ENCODE measurements at places on chromosomes 13 and 19. TPM values are rescaled to one million over a fixed set of nuclear protein-coding genes. Genes with fewer than 3 reads are reported as not detected.

The SYNE4 gene
- 0.34 TPM for polyA plus RNA-seq

The MUC16 gene
- polyA plus RNA-seq = not detected

The DAND5 gene
- polyA plus RNA-seq = 0.03 TPM

The ZNF814 gene
- 4.5 TPM for polyA plus RNA-seq

The ZFP14 gene
- 0.46 TPM for polyA plus RNA-seq

DNA sequence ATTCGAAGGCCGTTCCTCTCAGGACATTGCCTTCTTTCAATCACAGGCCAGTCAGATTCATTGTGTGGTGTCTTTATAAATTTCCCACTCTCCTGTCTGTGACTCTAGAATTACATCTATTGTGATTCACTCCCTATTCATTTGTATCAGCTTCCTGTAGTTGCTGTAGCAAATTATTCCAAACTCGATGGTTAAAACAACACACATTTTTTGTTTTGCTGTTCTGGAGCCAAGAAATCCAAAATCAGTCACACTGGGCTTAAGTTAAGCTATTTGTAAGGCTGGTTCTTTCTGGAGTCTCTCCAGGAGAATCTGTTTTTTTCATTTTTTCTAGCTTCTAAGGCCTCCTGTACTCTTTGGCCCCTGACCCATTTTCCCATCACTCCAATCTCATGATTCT, 1487.0 kb upstream of the SLC10A2 start:
- DNase-seq = peak; percentile 1

- DNase-seq = no peak
Observed at GRCh38 chr13:50389726-50390125, 374.5 kb downstream of the KCNRG start.

DNA sequence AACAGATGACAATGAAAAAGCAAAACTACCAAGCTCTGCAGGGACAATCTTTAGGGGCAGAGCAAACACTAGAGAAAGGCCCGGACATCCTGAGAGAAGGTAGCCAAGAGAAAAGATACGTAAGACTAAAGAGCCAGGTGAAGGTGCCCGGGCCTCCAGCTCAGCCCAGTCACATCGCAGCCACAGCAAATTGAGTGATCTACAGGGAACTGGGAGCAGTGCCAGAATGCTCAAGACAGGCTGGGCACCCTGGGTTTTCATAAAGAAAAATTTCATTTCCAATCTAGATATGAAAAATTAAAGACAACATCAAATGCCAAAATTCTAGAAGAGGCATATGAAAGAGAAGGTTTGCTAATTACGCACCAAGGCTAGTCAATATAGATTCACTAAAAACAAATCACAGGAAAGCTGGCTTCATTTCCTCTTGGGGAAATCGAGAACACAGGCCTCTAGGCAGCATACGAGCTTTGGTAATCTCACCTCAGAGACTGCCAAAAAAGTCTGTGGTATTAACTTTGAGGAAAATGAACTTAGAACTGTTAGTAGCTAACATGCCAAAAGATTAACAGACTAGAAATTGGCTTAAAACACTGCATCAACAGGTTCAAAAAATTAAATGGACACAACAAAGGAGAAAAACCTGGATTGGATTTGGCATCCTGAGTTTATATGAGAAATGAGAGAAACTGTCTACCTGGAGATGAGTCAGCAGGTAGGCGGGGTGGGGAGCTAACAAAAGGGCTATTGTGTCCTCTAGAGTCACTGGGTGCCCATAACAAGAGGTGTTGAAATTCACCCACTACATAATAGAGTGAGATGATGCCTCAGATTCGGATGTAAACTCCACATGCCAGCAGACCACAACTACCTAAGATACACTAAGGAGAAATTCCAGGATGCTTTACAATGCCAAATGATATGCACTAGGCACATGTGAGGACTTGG, 6.6 kb downstream of the ANKRD10 start:
- DNase-seq = peak; percentile 72

- DNase-seq = no peak
Observed at GRCh38 chr13:26501641-26502040, 55.8 kb upstream of the WASF3 start.

- DNase-seq = no peak
Observed at GRCh38 chr13:73413656-73414055, 354.9 kb downstream of the KLF5 start.

- no peak for DNase-seq
Observed at GRCh38 chr13:22126433-22127021, 455.7 kb downstream of the FGF9 start.

DNA sequence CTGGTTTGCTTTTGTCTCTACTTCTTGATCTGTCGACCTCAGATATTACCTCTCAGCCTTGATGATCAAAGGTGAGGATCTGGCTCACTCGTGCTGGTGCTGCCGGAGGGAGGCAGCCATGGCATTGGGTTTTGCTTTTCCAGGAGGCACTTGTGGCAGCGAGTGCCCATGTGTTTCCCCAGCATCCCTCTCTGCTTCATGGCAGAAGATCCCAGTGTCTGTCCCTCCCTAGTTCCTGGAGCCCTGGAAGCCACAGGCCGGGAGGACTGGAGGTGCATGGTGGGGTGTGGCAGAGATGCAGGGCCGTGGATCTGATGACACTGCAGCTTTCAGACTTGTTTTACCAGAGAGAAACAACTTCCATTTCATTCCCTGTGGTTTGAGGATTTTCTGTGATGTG, 47.5 kb downstream of the ANKRD10 start:
- DNase-seq = no peak
